GM23338 (cell line): ENCODE measurements at places on chromosomes 2 and 18. TPM values are rescaled to one million over a fixed set of nuclear protein-coding genes. Genes with fewer than 3 reads are reported as not detected.

The C2orf66 gene
- total RNA-seq: not detected in 2 replicates

The CDH19 gene
- 0.03 TPM in 1 of 2 replicates, not detected in the other for total RNA-seq

The KCNG2 gene
- total RNA-seq: 0.52 TPM in 1 of 2 replicates, not detected in the other

The FKBP7 gene
- 8.3 and 8.6 TPM in 2 replicates for total RNA-seq

The KCNIP3 gene
- total RNA-seq: 0.83 and 2.6 TPM in 2 replicates

The SPATA3 gene
- not detected in 2 replicates for total RNA-seq

The MAPK4 gene
- 4.4 and 8.5 TPM in 2 replicates for total RNA-seq

The ANKRD29 gene
- 6.6 and 16.9 TPM in 2 replicates for total RNA-seq

The PLB1 gene
- 0.21 TPM in 1 of 2 replicates, not detected in the other for total RNA-seq

The PHOSPHO2 gene
- total RNA-seq: 8.3 and 12.2 TPM in 2 replicates

The SERPINB3 gene
- 0.59 TPM in 1 of 2 replicates, not detected in the other for total RNA-seq

The GAREM2 gene
- 20.8 and 23.8 TPM in 2 replicates for total RNA-seq

The NDC80 gene
- total RNA-seq: 36.6 and 38.9 TPM in 2 replicates

DNA sequence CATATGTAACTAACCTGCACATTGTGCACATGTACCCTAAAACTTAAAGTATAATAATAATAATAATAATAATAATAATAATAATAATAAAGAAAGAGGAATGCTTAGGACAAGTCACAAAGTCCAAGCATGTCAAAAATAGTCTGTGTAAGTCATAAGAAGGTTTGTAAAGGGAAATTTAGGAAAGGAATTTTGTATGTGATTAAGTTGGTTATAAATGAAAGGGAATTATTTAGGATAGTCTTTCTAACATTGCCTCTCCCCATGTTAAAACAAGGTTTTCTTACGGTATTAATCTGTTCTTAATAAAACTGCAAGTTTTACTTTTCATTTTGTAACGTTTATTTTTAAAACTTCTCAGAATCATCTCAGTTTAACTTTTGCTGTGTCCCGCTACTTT, 62.8 kb downstream of the SESTD1 start:
- peak; percentile 86 for DNase-seq

DNA sequence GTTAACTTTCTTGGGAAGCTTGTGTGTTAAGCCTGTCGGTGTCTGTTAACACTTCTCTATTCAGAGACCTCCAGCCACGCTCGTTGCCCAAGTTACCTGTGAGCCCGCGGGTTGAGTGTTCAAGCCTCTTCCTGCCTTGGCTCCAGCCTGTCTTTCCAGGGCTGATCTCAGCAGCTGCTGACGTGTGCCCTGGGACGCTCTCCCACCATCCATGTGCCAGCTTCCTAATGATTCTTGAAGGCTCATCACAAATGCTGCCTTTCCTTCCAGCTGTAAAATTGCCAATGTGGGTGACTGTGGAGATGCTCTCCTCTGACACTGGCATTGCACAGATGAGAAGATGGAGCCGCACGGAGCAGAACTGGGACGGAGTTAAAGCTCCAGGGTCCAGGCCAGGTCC, 6.1 kb downstream of the RNF144A start:
- no peak for DNase-seq

DNA sequence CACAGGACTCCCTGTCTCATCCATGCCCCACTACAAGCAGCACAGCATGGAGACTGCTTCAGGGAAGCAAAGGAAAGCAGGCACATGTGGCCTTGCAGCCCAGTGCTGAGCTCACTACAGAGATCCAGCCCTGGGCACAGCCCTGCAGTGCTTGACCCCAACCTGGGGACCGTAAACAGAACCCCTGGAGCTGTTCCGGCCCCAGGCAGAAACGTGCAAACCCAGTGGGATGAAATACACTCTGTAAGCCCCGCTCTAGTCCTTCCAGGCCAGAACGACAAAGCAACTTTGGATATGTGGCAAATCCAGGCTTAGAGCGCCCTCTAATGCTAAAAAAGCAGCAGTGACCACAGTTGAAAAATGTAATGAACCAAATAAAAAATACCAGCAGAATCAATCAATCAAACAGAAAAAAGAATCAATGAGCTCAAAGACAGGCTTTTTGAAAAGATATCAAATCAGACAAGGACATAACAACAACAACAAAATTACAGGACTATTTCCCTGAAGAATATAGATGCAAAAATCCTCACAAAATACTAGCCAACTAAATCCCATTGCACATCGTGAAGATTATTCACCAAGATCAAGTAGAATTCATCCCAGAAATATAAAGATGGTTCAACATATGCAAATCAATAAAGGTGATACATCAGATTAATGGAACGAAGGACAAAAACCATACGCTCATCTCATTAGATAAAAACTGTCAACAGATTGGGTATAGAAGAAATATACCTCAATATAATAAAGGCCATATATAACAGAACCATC, 45.6 kb downstream of the ZNF519 start:
- peak; percentile 84 for DNase-seq

- DNase-seq: no peak
Measured at GRCh38 chr2:67142071-67142470, 255.1 kb upstream of the ETAA1 start.

DNA sequence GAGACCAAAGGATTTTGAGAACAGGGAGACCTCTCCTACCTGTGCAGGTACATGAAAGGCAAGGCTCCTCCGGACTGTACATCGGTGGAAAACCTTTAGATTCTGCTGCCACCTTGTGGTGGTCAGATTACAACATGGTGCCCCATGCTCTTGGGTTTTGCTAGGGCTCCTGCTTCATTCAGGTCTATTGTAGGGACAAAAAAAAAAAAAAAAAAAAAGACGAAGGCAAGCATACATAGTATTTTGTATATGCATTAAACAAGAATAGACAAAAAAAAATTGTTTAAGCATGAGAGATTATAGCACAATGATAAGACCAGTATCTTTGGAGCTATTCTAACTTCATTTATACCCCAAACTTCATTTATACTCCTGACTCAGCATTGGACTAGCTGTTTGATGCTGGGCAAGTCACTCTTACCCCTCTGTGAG, 27.4 kb upstream of the SPR start:
- peak; percentile 93 for DNase-seq

GRCh38 chr18:49699303-49699702, 114.0 kb downstream of the ACAA2 start:
- no peak for DNase-seq

- DNase-seq: peak; percentile 72
Measured at GRCh38 chr2:219010162-219010756, 17.0 kb upstream of the CRYBA2 start.

DNA sequence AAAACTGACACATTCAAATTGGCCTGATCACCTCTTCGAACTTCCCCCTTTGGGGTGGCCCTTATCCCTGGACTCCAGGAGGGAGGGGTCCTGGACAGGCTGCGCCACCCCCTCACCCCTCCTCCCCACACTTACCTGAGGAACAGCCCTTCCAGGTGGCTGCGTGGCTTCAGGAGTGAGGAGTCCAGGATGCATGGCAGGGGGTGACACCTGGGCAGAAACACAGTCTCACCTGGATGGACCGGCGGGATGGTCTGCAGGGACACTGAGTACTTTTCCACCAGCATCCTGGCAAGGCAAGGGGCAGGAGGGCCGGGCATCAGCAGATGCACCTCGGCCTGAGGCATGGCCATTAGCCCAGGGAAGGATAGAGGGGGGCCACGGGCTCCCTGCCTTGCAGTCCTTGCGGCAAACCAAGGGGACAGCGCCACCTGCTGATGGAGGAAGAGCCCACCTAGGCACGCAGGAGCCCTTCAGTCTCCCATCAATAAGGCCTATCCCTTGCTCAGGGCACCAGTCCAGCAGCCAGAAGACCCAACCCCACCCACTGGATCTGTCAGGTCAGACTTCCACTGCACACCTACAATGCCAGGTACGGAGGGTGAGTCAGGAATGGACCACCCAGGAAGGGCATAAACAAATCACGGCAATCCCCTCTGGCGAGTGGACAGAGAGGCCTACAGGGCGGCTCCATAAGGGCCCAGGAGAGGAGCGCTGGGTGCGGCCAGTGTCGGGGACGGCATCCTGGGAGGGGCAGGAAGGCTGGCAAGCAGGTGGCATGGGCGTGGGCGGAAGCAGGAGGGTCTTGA, 26.0 kb downstream of the FAM178B start:
- DNase-seq: peak; percentile 95

GRCh38 chr2:136020831-136021230, 35.4 kb upstream of the DARS1 start:
- DNase-seq: no peak

GRCh38 chr2:240355001-240355891, 80.2 kb upstream of the GPC1 start:
- DNase-seq: no peak

GRCh38 chr2:147577323-147577997, 267.4 kb upstream of the ACVR2A start:
- no peak for DNase-seq

DNA sequence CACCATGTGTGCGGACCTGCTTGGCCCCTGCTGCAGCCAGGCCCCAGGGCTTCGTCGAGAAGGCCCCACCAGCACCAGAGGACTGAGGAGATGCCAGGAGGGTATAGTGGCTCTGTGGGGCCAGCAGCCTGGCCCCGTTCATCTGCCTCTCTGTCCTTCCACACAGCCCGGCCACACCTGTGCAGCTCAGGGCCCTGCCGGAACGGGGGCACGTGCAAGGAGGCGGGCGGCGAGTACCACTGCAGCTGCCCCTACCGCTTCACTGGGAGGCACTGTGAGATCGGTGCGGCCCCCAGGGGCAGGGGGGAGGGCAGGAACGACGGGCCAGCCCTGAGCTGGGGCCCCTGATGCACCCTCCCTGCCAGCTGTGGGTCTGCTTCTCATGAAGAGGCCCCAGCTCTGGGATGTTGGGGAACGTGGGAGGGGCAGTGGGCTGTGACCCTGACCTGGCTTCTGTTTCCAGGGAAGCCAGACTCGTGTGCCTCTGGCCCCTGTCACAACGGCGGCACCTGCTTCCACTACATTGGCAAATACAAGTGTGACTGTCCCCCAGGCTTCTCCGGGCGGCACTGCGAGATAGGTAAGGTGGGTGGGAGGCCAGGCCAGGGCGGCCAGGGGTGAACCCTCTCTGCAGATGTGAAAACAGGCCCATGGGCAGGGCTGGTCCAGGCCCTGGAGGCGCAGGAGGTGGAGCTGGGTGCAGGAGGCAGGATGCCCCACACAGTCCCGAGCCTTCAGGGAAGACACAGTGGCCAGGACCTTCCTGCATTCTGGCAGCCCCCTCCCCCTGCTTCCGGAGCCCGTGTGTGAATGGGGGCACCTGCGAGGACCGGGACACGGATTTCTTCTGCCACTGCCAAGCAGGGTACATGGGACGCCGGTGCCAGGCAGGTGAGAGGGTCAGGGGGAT, 50.3 kb downstream of the MTERF4 start:
- no peak for DNase-seq

DNA sequence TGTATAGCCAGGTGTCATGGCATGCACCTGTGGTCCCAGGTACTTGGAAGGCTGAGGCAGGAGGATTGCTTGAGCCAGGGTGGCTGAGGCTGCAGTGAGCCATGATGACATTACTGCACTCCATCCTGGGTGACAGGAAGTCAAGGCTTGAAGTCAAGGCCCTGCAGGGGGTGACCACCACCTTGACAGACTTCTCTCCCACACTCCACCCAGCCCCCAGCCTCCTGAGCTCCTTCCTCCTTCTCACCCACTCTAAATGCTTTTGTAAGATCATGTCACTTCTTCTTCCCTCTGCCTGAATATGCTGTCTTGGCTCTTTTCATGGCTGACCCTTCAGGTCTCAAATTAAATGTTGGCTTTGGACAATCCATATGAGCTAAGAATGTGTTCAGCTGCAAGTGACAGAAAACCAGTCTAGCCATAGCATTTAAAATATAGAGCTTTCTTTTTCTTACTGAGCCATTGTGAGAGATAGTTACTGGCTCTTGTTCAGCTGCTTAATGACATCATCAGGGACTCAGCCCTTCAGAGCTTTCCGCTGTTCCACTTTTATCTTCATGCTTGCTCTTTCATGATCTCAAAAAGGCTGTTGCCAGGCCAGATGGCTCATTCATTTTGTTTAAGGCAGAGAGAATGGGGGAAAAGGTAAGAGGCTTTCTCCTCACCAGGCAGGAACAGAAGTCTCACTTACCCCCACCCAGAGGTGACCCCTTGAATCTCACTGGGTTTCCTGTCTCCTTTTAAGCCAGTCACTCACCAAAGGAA, 36.7 kb upstream of the TTC39C start:
- DNase-seq: no peak

DNA sequence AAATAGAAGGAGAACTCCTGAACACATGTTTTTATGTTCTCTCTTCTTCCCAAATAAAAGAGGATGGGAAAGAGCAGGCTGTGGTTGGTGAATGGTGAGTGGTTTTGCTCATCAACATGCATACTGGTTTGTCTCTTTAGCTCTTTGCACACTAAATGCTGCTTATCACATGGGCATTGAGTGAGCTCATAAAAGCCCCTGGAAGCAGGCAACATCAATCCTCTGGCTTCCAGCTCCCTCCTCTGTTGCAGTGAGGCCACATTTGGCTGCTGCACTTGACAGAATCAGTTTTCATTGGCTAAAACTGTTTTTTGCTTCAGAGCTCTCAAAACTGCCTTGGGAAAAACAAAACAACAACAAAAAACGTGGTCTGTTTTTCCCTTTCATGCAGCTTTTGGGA, 1308.2 kb upstream of the NRXN1 start:
- DNase-seq: peak; percentile 17

DNA sequence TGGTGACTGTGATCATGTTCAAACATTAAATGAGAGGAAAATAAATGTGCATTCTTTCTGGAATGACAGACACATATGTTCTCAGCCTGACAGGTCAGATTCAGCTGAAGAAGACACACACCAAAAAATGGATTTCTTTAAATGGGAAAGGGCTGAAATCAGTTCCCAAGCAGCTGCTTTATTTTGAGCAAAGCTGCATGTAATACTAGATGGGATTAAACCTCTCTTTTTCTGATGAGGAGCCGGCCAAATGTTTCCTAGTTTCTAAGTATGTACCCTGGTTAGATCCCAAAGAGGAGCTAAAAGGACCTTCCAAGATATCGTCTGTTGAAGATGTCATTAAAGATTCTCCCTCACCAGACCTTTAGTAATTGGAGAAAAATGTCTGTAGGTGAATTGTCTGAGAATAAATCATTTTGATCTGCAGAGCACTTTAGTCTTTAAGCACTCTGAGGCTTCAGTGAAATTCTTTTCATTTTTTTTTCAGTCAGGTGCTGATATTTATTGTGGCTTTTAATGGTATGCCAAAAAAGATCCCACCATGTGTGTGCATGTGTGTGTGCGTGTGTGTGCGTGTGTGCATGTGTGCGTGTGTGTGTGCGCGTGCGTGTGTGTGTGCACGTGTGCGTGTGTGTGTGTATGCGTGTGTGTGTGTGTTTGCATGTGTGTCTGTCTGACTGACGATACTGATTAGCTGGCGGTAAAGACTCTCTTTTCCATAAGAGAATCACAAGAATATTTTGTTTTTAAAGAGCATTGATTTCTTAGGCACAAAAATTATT, 175.8 kb downstream of the IRS1 start:
- no peak for DNase-seq

GRCh38 chr2:215565897-215566296, 130.0 kb upstream of the FN1 start:
- no peak for DNase-seq

- no peak for DNase-seq
Measured at GRCh38 chr2:212961255-212961654, 190.2 kb downstream of the IKZF2 start.

- peak; percentile 15 for DNase-seq
Measured at GRCh38 chr18:6207116-6207515, 207.6 kb downstream of the L3MBTL4 start.

GRCh38 chr2:113273027-113273551, 5.6 kb downstream of the PAX8 start:
- peak; percentile 88 for DNase-seq
